KBM-7 (cell line): ENCODE measurements at places on chromosomes 6 and 20.

GRCh38 chr6:69915346-69915745 is 49.0 kb downstream of the COL19A1 start:
- DNase-seq, result no peak

DNA sequence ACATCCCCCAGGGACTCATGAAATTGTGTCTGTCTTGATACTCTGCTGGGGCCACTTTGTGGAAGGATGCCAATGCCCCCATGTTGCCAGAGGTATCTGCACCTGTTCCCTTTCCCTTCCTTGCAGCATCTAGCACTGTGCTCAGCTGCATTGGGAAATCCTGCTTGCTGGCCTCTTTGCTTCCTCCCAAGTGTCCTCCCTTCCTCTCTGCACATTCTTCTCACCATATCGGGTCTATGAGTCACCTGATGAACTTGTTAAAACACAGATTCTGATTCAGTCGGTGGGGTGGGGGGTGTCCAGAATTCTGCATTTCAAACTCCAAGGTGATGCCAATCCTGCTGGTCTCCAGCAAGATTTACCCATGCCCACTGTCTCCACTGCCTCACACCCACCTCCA is 467.8 kb downstream of the PTPRT start:
- no peak for DNase-seq

DNA sequence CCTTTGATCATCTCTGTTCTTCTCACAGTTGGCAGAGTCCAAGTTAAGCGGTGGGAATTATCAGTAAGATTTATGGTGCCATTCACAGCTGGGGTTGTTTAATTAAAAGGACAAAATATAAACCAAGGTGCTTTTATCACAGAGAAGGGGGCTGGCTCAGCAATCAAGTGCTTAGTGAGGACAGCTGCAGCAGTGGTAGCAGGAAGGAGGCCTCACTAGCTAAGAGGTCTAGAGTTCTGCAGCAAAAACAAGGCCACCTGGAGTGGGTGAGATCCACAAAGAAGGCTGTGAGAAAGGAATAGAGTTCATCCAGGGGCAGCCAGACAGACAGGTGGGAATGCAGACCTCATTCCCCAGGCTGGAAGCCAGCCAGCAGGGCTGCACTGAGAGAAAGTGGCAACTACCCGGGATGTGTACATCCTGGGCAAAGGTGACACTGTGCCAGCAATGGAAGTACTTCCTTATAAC is 37.1 kb downstream of the PIGU start:
- no peak for DNase-seq

DNA sequence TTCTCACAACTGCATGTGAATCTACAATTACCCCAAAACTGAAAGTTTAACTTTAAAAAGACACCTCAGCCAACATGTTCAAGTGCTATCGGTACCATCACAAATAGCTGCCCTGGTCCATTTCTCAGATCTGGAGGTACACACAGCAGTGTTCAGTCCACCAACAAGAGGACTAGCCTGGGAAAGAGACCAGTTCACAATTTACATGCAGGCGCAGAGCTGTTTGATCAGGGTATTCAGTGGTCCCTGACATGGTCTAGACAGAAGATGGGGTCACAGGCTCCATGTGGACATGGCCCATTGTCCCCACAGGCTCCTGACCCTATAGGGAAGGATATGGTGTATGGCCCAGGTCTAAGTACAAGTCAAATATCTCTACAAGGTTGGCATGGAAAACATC is 15.6 kb upstream of the TGM6 start:
- DNase-seq, result no peak

- no peak for DNase-seq
Measured at GRCh38 chr20:19867074-19867473, 109.0 kb downstream of the RIN2 start.

- no peak for DNase-seq
Measured at GRCh38 chr6:101826269-101826668, 432.8 kb downstream of the GRIK2 start.

DNA sequence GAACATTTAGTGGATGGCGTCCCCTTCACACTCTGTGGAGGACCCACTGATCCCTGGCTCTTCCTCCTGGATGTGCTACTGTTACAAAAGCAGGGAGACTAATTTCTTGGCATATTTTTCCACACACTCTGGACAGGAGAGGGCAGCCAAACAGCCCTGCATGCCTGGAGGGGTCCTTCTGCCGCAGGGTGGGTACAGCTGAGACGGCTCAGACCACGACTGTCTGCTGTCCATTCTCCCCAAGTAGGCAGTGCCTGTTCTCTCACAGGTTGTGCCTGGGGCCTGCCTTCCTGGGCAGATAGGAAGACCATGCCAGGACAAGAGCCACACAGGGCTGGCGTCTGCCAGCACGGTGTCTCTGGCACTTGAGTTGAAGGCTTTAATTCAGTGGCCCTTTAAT is 260.1 kb downstream of the FOXC1 start:
- DNase-seq, result no peak

- no peak for DNase-seq
Measured at GRCh38 chr6:34714663-34715062, 18.1 kb upstream of the ILRUN start.

GRCh38 chr6:37653933-37654565 is 43.6 kb downstream of the MDGA1 start:
- peak; percentile 81 for DNase-seq

DNA sequence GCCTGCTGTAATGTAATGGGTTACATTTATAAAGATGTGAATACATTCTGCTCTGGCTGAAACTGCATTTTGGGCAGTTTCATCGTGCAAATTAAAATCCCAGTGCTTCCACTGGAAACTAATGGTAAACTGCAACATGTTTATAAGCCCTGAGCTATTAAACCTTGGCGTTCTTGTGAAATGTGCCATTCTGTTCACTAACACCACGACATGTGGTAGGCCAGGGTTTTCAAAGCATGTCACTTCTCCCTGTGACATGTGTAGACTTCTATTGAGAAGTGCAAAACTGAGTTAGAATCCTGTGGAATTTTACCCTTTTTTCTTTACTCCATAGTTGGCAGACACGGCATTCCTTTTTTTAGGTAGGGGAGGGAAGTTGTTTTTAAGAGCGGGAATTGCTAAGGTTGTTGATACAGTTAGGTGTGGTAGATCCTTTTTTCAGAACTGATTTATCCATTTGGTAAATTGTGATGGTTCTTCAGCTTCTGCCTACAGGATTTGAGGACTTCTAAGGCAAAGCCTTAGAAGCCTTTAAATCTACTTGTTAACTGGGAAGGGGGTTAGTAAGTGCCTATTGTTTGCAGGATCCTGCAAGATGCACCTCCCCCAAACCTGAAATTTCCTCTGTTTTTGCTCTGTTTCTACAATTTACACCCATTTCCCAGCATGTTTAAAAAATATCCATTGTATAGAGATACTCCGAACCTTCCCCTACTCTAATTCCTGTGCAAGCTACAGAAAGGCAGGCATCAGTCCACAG is 4.2 kb downstream of the SASH1 start:
- DNase-seq, result no peak

- DNase-seq, result no peak
Measured at GRCh38 chr20:16444057-16444777, 129.0 kb downstream of the KIF16B start.

- no peak for DNase-seq
Measured at GRCh38 chr6:113719545-113719944, 137.6 kb upstream of the MARCKS start.

GRCh38 chr6:107763946-107764345 is 60.2 kb downstream of the SCML4 start:
- DNase-seq, result no peak

DNA sequence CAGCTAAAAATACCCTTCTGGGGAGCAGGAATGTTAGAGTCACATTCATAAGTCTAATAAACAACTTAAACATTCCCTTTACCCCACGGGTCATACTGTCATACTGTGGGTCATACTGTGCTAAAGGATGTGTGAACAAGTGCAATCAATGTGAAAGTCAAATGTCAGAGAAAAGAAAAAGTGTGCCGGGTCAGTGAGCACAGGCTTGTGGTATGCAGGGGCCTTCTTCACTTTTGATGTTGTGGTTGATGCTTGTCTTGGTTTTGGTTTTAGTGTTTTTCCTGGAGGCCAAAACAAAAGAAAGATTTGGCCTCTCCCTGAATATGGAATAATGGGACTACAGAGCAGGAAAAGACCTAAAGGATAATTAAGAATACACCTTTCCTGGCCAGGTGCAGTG is 267.9 kb upstream of the PLN start:
- no peak for DNase-seq

DNA sequence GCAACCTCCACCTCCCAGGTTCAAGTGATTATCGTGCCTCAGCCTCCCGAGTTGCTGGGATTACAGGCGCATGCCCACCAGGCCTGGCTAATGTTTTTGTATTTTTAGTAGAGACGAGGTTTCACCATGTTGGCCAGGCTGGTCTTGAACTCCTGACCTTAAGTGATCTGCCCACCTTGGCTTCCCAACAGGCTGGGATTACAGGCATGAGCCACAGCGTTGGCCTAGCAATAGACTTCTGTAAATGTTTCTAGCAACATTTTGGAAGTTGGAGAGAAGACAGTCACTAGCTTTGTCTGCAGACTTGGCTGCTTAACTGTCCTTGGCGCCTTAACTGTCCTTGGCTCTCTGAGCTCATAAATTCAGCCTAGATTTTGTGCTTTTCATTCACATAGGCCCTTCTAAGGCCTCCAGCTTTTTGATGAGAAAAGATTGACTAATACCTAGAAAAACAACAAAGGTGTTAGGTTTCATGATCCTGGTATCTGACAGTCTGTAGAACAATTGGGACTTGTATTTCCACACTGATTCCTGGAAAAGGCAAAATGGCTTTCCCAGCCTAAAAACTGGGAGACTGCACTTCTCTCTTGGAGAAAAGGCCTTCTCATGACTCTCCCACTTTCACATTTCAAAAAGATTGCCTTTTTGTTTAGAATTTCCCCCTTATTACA is 49.7 kb downstream of the OR2B2 start:
- no peak for DNase-seq

DNA sequence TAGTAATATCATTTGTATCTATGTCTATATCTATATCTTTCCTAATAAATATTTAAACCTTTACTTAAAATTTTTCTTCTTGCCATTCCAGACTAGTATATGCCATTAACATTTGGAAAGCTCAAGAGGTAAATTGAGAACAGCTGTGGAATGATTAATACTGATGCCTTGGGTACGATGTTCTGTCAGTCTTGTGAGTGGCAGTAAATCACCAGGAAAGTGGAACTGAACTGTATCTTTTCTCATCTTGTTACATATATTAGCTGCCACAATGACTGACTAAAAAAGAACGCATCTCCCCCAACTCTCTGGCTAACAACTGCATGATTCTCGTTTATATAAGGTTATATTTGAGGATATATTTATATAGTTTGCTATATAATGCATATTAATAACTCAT is 137.0 kb upstream of the ASCC3 start:
- DNase-seq, result no peak

DNA sequence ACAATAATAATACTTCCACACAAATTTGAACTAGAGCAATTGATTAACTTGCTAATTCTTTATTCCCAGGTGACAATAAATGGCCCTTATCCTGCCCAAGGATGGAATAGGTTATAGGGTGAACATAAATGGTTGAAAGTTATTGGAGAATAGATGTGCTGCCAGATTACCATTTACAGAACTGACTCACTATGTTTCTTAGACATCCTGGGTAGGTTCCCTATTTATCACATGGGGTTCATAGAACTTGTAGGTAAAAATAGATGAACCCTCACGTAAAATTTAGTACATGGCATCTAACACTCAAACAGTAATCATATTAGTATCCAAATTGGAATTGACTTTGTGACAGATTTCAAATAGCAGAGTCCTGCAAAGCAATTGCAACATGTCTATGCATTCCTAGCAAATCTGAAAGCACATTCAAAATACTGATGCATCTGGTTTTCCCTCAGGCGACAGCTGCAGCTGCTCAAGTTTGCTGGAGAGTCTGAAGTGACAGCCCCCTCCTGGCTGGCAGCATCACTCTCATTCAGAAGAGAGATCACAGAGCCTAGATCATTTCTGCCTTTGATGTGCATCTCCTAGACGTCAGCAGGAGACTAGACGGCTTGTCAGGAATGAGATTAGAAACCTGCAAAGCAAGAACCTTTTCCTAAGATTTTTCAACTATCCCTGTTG is 80.2 kb upstream of the RNF217 start:
- no peak for DNase-seq

GRCh38 chr6:76264468-76264867 is 192.0 kb upstream of the IMPG1 start:
- DNase-seq, result no peak

- no peak for DNase-seq
Measured at GRCh38 chr6:34531580-34532201, 24.4 kb downstream of the SPDEF start.

DNA sequence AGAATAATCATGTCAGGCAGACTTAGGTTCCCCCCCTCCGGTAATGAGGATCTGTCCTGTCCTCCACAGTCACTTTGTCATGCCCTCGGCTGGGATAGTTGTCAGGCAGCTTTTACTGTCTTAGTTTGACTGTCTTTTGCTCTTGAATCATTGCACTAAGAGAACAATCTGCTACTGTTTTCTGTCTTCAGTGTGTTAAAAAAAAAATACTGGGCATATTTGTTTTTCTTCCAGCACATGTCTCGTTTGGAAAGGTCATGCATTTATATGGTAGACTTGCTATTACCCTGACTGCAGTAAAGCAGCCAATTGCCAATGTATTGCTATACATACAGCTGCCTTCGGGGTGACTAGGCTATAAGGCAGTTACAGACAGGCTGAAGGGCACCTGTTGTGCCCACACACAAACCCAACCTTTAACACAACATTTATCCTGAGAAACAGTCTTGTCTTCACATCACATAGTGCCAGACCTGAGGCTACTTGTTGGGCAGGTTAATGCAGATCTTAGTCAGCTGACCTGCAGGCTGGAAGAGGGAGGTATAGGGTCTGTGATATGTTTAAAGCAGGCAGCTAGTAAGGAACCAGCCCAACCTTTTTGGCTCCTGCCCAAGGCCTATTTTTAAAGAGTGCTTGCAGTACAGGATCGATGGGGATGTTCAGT is 26.7 kb downstream of the ARFGEF3 start:
- no peak for DNase-seq

- DNase-seq, result no peak
Measured at GRCh38 chr6:132414322-132414721, 13.0 kb upstream of the MOXD1 start.

DNA sequence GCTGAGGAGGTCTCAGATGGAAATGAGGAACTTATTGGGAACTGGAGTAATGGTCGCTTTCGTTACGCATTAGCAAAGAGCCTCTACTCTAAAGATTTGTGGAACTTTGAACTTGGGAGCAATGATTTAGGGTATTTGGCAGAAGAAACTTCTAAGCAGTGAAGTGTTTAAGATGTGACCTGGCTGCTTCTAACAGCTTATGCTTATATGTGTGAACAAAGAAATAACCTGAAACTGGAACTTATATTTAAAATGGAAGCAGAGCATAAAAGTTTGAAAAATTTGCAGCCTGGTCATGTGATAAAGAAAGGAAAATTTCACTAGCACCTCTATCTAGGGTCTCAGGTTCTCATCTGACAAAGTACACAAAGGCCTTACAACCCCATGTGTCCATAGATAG is 23.5 kb downstream of the IRF4 start:
- no peak for DNase-seq

GRCh38 chr6:15504040-15504495 is 158.8 kb downstream of the DTNBP1 start:
- no peak for DNase-seq

- DNase-seq, result peak; percentile 80
Measured at GRCh38 chr6:158439255-158439654, 120.6 kb upstream of the TMEM181 start.

- DNase-seq, result no peak
Measured at GRCh38 chr6:168345896-168346754, 26.5 kb upstream of the DACT2 start.
